Stimulated activated CD4-positive, alpha-beta T cell treated with anti-CD3 and anti-CD28 coated beads, TNF-alpha, amount 100 ng/mL, for 1 hour (primary cell): ENCODE measurements at places on chromosomes 7 and 10.

DNA sequence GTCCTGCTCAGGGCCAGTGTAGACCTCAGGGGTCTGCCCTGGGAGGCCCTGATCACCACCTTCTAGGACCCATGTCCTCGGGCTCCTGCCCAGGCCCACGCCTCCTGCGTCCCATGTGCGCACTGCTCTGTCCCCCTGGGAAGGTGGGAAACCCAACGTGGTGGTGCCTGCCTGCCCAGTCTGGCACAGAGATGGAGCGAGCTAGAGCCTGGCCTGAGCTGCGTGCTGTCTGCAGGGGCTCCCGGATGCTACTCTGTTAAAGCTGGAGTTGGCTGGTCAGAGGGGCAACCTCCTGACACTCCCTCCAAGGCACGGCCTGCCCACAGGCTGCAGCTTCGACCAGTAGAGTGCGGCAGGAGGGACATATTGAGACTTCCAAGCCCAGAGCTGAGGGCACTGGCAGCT, 171.7 kb downstream of the DNAJB6 start:
- no peak for DNase-seq

DNA sequence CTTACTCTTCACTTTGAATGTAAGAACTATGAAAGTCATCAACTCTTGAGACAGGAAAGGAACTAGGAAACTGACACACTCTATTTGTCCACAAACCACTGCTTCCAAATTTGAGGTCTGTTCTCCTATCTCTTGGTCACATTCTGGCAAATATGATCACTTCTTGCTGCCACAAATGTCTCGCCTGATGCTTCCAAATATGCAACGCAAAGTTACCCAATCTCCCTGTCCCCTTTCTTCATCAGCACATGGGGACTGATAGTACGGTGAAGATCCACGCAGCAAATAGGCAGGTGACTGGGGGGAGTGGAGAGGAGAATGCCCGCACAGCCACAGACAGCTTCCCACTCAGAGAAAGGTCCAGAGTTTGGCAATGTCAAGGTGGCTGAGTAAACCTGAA, 92.6 kb upstream of the TCF7L2 start:
- DNase-seq: no peak

- no peak for DNase-seq
Measured at GRCh38 chr7:95209276-95209675, 115.1 kb downstream of the PON1 start.

DNA sequence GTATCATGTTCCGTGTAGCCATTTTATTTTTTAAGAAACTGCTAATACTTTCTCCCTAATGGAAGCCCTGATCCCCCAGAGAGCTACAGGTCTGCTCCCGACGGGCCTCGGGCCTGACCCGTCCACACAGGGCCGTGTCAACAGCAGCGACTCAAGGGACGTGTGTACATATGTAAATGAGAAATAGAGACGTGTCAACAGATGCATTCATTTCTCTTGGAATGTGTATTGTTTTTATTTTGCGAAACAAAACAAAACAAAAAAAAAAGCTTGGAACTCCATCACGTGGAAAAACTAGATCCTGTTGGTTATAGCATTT, 31.7 kb upstream of the PPIF start:
- no peak for DNase-seq

GRCh38 chr10:94413361-94413760, 11.0 kb downstream of the TBC1D12 start:
- DNase-seq: no peak

DNA sequence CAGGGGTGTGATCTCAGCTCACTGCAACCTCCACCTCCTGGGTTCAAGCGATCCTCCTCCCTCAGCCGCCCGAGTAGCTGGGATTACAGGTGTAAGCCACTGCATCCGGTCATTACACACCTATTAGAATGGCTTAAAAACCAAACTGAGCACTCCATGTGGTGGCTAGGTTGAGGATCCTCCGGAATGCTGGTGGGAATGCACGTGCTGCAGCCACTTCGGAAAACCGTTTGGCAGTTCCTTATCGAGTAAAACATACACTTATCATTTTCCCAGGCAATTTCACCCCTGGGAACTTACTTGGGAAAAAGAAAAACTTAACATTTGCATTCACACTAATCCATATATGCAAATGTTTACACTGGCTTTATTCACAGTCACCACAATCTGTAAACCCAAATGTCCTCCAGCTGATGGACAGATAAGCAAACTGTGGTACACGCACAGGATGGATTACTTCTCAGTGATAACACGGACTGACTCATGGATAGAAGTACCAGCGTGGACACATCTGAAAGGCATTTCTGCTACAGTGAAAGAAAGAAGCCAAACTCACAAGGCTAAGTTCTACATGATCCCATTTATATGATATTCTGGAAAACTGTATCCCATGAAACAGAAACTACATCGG, 20.4 kb downstream of the RFC2 start:
- no peak for DNase-seq

DNA sequence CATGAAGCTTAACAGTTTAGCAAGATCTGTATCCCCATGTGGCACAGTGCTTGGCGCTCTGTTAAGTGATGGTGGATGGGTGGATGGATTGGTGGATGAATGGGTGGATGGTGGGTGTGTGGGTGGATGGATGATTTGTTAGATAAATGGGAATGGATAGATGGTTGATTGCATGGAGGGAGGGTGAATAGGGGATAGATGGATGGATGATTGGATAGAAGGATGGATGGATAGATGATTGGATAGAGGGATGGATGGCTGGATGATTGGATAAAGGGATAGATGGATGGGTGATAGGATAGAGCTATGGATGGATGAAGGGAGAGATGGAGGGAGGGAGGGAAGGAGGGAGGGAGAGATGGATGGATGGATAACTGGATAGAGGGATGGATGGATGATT, 229.7 kb downstream of the CUX1 start:
- DNase-seq: no peak
